ENCODE measurements at places on chromosomes 13 and 19.
A peak's percentile ranks its signal among the peaks of the same experiment; 100 is the strongest.

DNA sequence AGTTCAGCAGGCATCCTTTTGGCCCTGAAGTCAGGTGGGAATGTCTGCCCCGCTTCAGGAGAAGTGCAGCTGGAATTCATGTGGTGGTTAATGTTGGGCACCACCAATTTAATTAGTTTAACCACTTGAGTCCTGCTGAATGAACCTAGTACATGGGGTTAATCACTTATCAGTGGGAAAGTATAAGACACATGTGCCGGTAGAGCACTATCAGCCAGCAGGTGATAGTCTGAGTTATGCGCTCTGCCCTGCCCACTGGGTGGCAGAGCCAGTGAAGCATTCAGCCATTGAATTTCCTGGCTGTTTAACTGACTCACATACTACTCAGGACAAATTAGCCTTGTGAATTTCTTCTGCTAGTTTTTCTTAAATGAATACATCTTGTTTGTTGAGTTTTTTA is 789.7 kb upstream of the PRR20A start:
- no peak for DNase-seq

- DNase-seq: no peak
Measured at GRCh38 chr13:37681281-37682032, 82.9 kb upstream of the POSTN start.

GRCh38 chr19:48696353-48697010 is 711 bp downstream of the FUT2 start:
- DNase-seq: no peak

DNA sequence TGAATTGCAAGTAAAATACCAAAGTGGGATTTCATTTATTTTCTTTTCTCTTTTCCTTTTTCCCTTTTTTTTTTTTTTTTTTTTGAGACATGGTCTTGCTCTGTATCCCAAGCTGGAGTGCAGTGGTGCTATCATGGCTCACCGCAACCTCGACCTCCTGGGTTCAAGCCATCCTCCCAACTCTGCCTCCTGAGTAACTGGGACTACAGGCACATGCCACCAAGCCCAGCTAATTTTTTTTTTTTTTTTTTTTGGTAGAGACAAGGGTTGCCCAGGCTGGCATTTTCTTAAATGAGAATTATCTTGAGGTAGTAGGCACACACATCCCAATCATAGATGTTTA is 68.5 kb upstream of the GPR183 start:
- no peak for DNase-seq

GRCh38 chr19:54158812-54159351 is 639 bp downstream of the LENG1 start:
- no peak for DNase-seq

DNA sequence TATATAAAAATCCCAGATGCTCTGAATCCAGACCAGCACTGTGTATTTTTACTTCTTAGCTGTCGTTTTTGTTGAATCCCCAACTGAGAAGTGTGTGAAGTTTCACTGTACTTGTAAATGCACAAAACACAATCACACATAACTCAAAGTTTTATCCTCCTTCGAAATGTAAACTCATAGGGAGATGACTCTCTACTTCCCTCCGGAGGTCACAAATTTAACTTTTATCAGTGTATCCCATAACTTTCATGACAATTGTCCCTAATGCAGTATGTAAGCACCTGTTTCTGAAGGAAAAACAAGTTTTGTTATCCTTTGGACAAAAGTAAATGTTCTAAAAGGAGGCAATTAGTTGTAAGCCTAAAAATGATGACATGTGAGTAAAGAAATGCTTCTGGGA is 665.0 kb upstream of the SLITRK6 start:
- DNase-seq: no peak

DNA sequence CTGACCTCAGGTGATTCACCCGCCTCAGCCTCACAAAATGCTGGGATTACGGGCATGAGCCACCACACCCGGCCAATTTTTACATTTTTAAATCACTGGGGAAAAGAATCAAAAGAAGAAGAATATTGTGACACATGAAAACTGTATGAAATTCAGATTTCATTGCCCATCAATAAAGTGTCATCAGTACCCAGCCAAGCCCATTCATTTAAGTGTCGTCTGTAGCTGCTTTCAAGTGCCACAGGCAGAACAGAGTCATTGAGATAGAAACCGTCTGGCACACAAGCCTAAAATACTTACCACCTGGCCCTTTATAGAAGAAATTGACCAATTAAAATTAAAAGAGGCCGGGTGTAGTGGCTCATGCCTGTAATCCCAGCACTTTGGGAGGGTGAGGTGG is 15.3 kb downstream of the COLGALT1 start:
- DNase-seq: no peak

GRCh38 chr13:79917628-79918027 is 423.3 kb downstream of the SPRY2 start:
- DNase-seq: no peak

DNA sequence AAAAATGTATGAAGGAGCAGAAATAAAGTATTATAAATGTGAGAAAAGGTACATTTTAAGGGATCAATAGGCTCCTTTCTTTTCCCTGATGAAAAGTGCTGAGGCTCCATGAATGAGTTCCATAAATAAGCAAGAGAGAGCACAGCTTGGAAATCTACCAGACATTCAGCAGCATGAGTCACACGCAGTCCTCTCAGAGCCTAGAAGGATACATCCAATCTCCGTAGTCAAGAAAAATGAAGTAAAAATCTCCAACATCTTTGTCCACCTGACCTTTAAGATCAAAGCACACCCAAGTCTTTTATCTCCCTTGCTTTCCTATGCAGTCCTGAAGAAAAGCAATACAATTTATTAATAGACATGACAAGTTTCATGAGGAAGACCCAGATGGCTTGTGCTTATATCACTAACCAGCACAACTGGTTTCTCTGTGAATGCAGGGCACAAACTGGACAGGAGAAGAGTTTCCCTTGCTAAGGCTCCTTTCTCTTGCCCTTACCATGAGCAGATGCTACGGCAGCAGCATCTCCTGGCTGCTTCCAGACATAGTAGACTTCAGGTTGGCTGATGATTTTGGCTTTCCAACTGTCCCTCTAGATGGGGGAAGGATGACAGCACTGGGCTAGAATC is 730.8 kb downstream of the EFNB2 start:
- no peak for DNase-seq

DNA sequence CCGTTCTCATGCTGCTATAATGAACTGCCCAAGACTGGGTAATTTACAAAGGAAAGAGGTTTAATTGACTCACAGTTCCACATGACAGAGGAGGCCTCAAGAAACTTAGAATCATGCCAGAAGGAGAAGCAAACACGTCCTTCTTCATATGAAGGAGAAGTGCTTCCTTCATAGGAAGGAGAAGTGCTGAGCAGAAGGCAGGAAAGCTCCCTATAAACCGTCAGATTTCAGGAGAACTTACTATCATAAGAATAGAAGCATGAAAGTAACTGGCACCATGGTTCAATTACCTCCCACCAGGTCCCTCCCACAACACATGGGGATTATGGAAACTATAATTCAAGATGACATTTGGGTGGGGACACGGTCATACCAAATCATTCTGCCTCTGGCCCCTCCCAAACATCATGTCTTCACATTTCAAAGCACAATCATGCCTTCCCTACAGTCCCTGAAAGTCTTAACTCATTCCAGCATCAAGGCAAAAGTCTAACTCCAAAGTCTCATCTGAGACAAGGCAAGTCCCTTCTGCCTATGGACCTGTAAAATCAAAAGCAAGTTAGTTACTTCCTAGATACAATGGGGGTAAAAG is 10.6 kb downstream of the ACOD1 start:
- no peak for DNase-seq

DNA sequence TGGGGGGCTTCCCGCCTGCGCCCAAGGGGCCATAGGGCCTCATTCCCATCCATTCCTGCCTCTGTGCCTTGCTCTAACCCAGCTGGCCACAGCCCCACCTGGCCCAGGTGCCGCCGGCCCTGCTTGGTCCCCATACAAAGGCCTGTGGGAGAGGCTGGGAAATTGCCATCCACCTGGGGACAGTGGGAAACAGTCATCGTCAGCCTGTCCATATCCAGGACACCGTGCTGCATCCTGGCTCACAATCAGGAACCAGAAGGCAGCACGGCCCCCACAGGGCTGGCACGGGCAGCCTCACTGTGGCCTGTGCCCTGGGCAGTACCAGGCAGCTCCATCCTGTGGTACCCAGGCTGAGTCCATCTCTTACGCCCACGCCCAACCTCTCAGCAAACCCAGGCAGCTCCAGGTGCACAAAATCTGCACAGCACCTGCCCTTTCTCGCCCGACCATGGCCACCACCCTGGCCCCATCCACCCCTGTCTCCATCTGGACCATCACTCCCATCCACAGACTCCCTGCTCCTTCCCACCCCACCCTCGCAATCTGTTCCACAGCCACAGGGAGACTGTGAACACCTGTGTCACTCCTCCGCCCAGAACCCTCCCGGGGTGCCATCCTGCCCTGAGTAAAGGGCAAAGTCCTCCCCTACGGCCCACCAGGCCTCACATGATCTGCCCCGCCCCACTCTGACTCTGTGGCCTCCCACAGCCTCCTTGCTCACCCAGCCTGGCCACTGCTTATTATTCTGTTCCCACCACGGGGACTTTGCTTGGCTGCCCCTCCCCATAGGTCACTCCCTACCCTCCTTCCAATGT is 21.1 kb upstream of the FBXO27 start:
- DNase-seq: no peak

- no peak for DNase-seq
Measured at GRCh38 chr13:76756451-76756850, 129.8 kb downstream of the KCTD12 start.

GRCh38 chr19:7326105-7326877 is 22.4 kb upstream of the ARHGEF18 start:
- no peak for DNase-seq

DNA sequence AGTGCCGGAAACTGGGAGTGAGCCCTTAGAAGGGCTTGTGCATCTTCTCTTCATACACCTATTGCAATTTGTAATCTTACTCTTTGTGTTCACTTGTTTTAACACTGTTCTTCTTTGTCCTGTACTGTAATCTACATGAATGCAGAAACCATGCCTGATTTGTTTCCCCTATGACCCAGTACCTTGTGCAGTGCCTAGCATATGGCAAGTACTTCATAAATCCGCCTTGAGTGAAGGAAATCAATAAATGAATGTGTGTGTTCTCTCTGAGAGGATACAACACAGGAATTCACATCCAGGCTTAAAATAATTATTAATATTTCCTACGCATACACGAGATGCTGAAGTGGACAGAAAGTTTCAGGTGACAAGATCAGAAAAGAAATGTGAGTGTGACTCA is 172.6 kb downstream of the GPC6 start:
- no peak for DNase-seq

DNA sequence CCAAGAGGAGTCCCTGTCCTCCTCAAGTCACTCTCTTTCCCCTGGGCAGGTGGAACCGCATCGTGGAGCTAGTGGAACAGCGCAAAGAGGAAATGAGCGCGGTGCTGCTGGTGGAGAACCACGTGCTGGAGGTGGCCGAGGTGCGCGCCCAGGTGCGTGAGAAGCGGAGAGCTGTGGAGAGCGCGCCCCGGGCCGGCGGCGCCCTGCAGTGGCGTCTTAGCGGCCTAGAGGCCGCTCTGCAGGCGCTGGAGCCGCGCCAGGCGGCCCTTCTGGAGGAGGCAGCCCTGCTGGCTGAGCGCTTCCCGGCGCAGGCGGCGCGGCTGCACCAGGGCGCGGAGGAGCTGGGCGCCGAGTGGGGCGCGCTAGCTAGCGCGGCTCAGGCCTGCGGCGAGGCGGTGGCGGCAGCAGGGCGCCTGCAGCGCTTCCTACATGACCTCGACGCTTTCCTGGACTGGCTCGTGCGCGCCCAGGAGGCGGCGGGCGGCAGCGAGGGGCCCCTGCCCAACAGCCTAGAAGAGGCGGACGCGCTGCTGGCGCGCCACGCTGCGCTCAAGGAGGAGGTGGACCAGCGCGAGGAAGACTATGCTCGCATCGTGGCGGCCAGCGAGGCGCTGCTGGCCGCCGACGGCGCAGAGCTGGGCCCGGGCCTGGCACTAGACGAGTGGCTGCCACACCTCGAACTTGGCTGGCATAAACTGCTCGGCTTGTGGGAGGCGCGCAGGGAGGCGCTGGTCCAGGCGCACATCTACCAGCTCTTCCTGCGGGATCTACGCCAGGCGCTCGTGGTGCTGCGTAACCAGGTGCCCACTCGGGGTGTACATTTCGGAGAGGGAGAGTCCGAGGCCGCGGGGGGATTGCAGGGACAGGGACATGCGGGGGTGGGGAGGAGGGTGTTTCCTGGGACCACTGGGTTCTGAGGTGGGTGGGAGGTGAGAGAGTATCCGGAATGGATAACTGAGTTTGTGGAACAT is 52.8 kb downstream of the SPTBN4 start:
- DNase-seq: no peak

- no peak for DNase-seq
Measured at GRCh38 chr13:49690133-49690994, 922 bp downstream of the EBPL start.

DNA sequence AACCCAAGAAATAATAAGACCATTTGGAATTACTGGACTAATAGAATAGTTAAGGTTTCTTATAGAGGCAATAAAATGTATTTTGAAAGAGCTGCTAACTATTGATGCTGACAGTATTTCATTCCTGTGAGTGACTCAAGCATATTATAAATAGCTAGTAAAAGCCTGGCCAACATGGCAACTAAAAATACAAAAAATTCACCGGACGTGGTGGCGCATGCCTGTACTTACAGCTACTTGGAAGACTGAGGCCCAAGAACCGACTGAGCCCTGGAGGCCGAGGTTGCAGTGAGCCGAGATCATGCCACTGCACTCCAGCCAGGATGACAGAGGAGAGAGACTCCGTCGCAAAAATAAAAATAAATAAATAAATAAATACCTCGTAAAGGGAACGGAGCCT is 5.4 kb upstream of the ICAM3 start:
- DNase-seq: no peak

DNA sequence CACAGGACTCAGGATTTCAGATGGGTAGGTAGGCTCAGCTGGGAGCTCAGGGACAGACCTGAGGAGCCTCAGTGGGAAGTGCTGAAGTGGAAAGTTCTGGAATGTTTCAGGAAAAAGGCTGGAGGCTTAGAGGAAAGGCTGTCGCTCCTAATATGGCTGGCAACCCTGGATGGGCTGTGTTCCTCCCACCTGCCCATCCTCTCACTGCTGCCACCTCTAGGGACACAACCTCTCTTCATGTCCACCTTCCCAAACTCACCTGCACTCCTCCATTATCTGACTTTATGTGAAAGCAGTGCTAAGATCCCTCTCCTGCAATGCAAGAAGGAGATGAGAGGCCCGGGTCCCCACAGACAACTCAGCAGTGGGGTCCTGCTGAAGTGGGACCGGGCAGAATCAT is 5.8 kb upstream of the CEACAM21 start:
- no peak for DNase-seq

GRCh38 chr19:22030680-22031079 is 19.9 kb upstream of the ZNF208 start:
- DNase-seq: no peak

- no peak for DNase-seq
Measured at GRCh38 chr13:106213028-106213757, 322.3 kb downstream of the EFNB2 start.

- DNase-seq: no peak
Measured at GRCh38 chr13:89221557-89222158, 1550.5 kb downstream of the SLITRK5 start.

DNA sequence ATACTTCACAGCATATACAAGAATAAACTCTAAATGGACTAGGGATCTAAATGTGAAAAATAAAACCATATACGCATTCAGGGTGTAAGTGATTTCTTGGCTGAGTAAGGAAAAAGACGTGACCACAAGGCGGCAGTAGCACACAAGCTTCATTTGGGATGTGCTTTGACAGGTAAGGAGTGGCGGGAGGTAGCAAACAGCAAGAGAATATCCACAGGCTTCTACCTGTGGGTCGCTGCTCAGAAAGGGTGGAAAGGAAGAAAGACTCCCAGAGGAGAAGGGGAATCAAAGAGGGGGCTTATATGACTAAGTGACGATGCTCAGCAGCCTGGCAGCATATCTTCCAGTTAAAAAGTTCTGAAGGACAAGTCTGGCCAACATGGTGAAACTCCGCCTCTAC is 2.5 kb upstream of the ZNF121 start:
- peak; percentile 51 for DNase-seq

Data from stimulated activated CD4-positive, alpha-beta T cell treated with anti-CD3 and anti-CD28 coated beads, Interleukin-15, amount 100 ng/mL, for 1 hour (primary cell).